ENCODE measurements at places on chromosomes 1 and 21.

DNA sequence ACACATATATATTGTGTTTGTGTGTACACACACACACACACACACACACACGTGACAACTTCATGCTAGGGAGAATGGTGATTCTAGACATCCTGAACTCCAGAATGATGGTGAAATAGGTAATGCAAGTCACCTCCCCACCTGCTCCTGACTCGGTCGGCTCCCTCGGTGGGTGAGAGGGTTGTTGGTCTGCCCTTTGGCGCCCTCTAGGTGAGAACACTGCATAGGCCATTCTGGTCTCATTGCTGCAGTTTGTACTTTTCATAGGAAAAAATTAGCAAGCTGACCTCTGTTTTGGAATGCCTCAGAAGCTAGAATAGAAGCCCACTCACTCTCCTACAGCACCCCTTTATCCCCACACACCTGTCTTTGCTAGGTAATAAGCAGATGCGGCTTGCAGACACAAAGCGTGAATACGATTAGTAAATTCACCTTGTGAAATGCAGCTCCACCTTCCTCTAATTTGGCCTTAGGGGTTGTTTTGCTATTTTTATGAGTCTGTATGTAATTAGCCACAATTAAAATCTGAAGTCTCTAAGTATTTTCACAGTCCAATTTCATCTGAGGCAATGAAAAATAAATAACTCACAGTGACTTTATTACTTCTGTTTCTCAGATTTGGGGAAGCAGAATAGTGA, 130.0 kb upstream of the KCNJ15 start:
- peak; percentile 13 for DNase-seq

DNA sequence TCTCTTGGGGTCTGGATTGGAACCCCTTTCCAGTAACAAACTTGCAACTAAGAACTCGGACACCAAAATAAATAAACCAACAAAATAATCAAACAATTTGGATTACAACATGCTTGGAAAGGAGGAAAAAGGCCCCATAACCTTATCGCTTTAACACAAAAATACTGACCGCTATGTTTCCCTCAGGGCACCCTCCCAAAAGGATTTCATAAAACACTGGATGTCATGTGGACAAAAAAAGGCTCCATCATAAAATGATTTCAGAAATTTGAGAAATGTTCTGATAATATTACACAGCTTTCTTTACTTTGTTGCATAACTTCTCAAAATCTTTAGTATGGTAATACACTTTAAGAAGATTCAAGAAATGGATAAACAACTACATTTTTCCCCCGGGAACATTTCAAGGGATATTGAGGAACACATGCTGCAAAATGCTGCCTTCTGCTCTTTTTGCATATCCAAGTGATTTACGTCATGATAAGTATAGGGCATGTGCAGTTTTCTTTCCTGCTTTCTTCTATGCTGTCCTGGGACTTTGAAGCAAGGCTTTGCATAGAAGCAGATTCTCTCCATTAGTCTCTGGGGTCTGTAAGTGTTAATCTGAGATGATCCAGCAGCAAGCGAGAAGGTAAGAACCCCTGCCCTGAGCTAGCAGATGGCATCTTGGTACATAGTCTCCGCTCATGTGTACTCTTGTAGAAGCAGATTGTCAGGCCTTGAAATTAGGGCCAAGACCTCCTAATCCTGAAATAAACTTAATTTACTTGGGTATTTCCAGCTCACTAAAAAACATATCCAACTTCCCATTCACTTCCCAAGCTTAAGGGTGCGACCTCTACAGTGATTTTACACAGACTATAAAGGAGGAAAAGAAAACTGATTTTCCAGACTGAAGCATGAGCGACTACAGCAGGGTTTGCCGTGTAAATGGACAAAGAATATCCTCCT, 85.5 kb upstream of the KIAA0040 start:
- no peak for DNase-seq

- DNase-seq, result no peak
Measured at GRCh38 chr1:31714442-31715086, 10.7 kb upstream of the COL16A1 start.

DNA sequence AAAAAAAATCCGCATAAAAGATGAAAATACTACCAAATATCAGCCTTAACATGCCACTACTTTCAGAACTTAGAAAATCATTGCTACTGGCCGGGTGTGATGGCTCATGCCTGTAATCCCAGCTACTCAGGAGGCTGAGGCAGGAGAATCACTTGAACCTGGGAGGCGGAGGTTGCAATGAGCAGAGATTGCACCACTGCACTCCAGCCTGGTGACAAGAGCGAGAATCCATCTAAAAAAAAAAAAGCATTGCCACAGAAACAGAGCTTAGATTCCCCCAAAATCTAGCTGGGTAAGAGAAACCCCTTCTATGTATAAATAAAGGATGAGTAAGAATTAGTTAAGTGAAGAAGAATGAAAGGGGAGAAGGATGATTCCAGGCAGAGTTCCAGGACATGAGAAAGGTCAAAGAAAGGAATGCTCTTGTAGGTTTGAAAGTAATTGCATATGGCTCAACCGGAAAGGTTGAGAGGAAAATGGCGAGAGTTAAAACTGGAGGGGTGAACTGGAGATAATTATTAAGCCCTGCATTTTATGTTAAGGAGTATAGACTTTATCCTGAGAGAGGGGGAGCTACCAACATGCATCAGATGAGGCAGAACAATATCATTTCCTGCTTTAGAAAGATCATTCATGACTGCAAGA, 19.7 kb upstream of the NRDC start:
- no peak for DNase-seq

DNA sequence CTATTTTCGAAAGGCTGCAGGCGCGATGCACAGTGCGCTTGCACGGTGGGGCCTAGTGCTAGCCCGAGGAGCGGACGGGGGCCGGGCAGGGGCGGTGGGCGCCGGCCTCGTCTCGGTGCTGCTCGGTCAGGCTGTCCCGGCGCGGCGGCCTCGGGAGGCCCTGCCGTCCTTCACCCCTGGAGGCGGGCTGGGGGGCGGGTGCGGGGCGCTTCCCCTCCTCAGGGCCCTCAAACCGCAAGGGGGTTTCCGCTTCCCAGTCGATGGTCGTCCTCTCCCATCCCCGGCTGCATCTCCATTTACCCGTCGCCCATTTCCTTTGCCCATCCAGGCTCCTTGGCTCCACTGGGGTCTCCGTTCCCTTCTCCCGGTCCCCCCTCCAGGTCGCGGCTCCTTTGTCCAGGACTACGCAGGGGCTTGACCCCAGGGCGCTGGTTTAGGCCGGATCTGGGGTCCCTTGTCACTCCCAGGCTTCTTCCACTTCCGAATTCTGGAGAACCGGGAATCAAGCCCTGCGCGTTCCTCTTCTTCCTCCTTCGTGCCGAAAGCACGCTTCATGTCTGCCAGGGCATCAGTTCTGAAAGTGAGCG, 196.3 kb upstream of the LMO4 start:
- DNase-seq, result no peak

DNA sequence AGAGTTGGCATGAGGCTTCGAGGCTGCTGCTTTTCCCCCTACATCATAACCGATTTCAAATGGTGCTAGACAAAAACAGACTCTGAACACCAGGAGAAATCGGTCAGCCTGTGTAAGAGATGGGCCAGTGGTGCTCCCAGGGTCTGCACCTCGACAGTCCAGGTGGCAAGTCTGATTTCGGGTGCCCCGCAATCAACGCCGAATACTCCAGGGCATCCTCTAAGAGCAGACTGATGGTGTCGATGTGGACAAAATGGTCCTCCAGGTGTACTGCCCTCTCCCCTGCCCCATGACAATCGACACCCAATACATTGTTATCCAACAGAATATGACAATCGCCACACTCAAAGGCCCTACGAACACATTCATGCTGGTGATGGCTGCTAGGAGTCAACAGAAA, 50.0 kb downstream of the CD46 start:
- no peak for DNase-seq

- DNase-seq, result no peak
Measured at GRCh38 chr1:2290595-2291510, 62.7 kb downstream of the SKI start.

DNA sequence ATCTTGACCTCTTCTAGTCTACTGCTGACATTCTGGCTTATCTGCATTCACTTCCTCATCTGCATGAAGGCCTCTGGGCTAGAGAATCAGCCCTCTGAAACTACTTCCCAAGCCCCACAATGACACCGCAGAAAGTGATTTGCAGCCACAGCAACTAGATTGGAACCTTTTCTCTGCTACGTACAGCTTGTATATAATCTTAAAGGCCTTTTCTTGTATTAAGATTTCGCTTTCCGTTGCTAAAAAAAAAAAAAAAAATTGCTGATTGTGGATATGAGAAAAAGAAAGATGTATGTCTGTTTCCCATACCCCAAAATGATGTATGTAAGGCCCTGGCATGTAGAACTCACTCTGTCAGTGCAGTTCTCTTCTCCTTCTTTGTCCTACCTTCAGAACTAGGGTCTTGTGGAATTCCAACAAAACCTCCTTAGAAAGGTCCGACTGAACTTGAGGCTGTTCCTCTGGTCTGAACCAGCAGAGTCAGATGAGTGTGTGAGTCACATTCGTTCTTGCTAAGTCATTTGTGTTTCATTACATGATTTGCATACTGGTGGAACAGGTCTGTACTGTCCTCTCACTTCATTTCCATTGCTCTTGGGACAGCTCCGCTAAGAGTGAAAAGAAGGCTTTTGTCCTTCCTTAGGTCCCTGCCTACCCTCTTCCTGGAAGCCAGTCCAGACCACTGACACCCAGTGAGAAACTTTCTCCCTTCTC, 62.7 kb downstream of the PLPP3 start:
- DNase-seq, result peak; percentile 83

- no peak for DNase-seq
Measured at GRCh38 chr1:94319319-94320102, 82.1 kb upstream of the ARHGAP29 start.

GRCh38 chr1:6512245-6512907, 20.9 kb upstream of the PLEKHG5 start:
- DNase-seq, result no peak

DNA sequence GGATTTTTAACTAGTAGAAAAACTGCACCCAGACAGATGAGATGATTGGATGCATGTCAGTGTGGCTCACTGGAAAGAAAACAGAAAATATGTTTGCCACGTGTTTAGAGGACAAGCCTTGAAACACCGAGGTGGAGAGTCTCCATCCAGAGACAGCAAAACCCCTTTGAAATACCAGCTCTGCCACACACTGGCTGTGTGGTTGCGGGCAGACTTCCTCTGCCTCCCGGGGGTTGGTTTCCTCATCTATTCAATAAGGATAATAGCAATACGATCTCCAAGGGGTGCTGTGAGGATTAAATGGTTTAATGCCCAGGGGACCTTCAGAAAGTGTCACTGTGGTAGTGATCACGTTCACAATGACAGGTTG, 67.2 kb upstream of the PARP1 start:
- no peak for DNase-seq

- no peak for DNase-seq
Measured at GRCh38 chr1:156434989-156435544, 65.5 kb downstream of the MEF2D start.

- DNase-seq, result no peak
Measured at GRCh38 chr1:193115629-193116227, 6.1 kb upstream of the CDC73 start.

DNA sequence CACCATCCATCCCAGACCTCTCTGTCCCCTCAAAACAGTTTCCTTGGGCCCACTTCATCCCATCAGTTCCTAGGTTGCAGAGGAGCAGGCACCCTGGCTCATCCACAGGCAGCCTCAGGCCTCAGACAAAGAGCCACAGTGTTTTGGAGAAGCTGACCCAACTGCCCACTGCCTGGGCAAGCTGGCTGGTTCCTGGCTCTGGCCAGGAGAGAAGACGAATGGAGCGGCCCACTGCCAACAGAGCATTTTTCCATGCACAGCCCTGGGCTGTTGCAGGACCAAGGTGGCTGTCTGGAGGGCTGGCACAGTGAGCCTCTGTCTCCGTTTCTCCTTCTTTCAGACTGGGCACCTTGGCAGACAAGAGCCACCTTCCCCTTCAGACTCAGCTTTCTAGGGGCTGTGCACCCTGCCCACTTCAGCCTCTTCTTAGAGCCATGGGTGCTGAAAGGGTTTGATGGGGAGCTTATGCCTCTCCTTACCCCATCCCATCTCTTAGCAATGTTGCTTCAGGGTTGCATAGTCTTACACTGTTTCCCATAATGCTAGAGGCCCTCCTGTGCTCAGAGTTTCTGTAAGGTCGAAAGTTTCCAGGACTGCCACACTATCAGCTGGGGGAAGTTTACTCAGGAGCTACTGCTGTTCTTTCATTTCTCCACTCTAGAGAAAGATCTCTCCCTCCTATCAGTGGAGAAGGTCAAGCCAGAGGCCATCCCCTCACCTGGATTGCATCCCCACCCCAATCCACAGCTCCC, 973 bp downstream of the FMOD start:
- no peak for DNase-seq

GRCh38 chr1:217184854-217185253, 446.0 kb downstream of the GPATCH2 start:
- no peak for DNase-seq

GRCh38 chr1:7379441-7379971, 391.6 kb upstream of the VAMP3 start:
- no peak for DNase-seq

- DNase-seq, result no peak
Measured at GRCh38 chr21:45866551-45866950, 115.0 kb upstream of the COL6A1 start.
